ENCODE measurements at places on chromosomes 1 and 21.

DNA sequence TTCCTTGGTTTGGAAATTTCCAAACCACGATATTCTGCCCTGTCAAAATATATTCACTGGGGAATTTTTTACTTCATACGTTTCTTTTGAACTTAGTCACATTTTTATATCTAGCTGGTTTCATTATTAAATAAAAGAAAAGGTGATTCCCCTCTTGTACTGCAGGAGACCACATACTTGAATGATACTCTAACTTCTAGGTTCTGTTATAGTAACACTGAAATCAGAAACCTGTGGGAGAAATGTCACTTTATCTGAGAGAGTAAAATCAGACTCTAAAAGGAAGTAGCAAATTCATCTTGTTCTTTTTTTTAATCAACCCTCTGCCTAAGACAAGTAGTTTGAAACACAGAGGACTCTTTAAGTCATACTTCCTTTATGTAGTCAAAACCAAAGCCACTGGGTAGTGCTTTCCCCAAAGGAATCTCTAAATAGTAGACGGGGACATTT, 34.4 kb downstream of the MRPL39 start:
- DNase-seq = no peak

GRCh38 chr1:117321680-117322609, 45.3 kb upstream of the MAN1A2 start:
- DNase-seq = no peak

DNA sequence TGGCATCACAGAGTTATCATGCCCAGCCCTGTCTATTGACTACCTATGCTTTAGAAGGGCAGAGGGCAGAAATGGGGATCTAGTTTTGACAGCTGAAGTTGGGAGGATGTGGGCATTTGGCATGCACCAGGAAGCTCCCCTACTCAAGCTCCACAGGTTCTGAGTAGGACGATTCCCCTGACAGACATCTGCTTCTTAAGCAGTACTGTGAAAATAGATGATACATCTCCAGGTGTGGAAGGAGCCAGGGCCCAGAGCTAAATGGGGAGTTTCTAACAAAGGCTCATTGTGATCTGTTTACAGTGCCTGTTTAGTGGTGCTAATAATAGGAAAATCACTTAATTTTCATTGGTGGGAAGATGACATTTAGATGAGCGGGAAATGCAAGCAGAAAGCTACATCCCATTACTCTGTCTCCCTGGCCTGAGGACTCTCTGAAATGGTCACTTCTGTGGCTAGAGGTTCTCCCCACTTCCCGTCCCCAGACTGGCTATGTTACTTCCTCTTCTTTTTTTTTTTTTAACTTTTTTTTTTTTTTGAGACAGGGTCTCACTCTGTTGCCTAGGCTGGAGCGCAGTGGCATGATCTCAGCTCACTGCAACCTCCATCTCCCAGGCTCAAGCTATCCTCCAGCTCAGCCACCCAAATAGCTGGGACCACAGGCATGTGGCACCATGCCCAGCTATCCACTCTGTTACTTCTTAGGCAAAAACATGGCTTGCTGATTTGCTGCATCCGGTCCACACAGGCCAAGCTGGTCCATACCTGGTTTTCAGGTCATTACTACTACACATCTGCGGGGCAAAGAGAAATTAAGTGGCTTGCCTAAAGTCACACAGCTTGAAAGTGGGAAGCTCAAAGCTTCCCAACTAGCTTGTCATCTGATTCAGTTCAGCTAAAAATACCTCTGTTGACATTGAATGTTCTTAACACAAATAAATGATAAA, 23.2 kb upstream of the CNIH3 start:
- no peak for DNase-seq

DNA sequence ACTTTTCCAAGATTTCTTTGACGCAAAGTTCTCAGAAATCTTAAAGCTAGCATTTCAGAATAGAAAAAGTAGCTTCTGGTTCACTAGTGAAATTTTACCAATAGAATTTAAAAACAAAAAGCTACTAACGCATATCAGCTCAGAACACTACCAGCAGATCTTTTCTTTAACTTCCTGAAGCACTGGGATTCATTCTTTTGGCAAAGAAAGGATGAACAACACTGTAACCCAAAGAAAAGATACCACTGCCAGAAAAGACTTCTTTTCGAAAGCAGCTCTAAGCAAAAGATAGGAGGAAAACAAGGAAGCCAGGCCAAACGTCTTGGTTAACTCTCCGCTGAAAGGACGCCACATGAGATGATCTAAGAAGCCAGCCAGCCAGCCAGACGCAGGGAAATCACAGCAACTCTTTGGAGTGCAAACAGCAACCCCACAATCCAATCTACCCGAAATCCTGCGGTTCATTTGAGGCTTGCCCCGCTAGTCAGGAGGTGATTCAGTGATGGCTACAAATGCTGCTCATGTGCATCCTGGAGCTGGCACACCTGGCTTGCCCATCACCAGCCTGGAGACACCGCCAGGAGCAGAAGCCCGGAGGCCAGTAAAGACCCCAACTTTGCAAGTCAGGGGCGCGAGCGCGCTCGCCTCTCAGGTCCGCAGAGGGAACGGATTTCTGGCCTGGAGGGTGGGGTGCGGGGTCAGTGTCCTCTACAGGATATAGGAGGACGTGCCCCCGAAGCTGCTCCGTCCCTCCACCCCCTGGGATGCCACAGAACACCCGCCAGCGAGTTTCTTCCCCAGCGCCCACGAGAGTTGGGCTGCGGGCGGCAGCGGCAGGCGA, 812 bp downstream of the NBPF1 start:
- no peak for DNase-seq

DNA sequence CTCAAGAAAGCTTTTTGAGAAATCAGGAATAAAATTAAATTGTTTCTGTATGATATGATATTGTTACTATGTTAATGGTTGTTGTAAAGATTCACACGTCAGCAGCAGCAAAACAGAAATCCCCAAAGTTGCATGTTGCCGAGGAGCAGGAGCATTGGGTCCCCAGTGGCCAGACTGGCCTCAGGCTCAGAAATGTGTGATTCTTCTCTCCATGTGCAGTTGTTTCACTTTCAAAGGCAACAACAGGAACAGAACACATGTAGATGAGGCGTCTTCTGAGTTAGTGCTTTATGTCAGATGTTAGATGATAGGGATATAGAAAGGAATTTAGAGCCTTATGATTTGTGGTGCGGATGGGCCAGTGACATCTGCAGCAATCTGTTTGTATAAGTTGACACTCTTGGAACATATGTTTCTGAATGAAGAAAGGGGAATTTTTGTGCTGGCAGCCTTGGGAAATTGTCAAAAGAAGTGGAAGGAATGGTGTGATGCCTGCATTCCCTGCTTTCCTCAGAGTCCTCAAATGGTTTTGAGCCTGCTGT, 2.1 kb upstream of the TTLL7 start:
- DNase-seq = no peak

Measured in stimulated activated CD4-positive, alpha-beta T cell treated with anti-CD3 and anti-CD28 coated beads, Interleukin-1b, Interleukin-23, amount 100 ng/mL, for 1 hour (primary cell).